RWPE1 (cell line): ENCODE measurements at places on chromosomes 5 and 9.

DNA sequence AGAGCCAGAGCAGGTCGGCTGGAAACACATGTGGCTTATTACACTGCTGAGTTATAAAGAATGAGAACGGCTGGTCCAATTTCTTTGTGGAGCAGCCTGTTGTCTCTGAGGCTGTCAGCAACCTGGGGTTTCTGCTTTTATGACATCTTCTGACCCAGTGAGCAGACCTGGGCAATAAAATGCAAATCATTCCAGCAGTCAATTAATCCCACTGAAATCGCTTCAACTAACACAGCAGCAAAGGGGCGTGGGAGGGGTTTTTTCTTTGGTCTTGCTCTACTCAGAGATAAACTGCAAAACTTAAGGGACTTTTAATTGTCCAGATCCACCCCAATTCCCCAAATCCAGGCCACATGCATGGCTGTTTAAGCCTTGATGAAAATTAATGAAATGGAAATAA lies 215.7 kb downstream of the SLIT3 start:
- DNase-seq, result no peak

- no peak for DNase-seq
These were observed 118.7 kb upstream of the SNX2 start for GRCh38 chr5:122656160-122656559.

GRCh38 chr9:115367780-115368525 lies 250.0 kb upstream of the TNC start:
- no peak for DNase-seq

GRCh38 chr5:162721125-162721524 lies 653.6 kb downstream of the GABRG2 start:
- no peak for DNase-seq

GRCh38 chr5:133667217-133667616 lies 54.9 kb upstream of the FSTL4 start:
- no peak for DNase-seq

GRCh38 chr5:15693382-15693728 lies 193.4 kb downstream of the FBXL7 start:
- no peak for DNase-seq

DNA sequence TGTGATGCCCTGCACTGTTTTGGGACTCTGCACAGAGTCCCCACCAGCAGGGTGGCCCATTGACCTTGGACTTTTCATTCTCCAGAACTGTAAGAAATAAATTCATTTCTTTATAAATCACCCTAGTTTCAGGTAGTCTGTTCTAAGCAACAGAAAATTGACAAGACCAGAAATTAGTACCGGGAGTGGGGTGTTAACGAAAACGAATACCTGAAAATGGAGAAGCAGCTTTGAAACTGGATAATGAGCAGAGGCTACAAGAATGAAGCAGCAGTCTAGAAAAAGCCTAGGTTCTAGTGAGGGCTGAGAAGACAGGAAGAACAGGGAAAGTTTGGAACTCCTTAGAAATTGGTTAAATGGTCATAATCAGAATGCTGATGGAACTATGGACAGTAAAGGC lies 2.1 kb upstream of the MCC start:
- no peak for DNase-seq

DNA sequence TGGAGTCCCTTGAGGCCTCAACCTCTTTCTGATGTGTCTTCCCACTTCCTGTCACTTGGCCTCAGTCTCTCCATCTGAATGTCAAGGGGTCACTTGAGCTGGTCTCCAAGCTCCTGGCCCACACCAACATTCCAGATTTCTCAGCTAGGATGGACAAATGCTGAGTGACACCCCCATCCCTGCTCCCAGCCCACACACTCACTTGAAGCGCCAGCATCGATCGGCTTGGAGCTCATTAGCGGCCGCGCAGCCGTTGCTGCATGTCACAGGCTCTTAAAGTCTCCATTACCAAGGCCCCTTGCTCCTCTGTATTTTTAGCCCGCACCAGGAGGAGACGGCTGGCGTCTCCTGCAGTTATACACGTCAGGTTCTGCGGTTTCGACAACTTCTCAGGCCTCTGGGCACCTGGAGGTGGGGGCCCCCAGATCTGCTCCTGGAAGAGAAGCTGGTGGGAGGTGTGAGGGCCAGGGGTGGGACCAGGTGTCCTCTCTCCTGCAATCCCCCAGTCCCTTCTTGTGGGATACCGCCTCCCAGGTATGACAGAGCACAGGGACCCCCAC lies 33.4 kb upstream of the ARAP3 start:
- DNase-seq, result no peak

GRCh38 chr9:14175778-14176177 lies 138.2 kb downstream of the NFIB start:
- no peak for DNase-seq

DNA sequence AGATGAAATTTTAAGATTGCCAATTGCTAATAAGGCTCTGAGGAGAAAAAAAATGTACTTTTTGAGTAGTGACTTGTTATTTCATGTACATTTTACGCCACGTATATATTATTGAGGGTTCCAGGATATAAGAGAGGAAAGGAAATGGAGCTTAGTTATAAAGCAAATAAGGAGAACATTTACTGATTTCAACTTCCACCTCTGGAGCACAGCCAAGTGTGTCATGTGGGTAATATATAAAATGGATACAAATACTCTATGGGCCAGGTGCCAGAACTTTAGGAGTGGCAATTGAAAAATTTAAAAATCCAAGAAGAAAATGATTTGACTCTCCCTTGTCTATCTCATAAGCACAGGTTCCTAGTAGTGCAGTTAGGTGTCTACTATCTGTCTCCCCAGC lies 45.0 kb upstream of the VLDLR start:
- DNase-seq, result no peak

- no peak for DNase-seq
These were observed 126.6 kb downstream of the NSG2 start for GRCh38 chr5:174172152-174172551.

DNA sequence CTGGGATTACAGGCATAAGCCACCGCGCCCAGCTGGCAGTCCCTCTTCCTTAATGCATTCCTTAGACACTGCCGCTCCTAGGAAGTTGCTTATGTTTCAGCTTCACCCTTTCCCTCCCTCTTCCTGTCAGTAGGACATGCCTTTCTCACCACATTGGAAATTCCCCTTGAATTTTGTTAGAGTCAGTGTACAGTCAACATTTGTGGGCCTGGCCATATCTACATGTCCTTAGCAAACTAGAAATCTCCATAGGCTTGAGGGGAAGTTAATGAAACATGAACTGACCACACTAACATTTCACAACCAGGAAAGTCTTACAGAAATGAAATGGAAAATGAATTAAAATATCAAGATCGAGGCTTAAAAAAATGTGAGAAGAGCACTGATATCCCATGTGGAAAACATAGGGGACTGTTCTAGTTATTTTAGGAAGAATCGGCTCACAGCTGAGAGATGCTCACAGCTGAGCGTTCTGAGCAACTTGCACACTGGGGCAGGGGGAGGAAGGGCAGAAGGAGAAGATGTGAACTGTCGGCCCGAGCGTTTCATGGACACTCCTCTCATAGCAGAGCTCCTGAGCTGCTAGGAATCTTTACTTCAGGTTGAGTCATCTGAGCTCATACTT lies 21.1 kb upstream of the LVRN start:
- DNase-seq, result peak; percentile 36

DNA sequence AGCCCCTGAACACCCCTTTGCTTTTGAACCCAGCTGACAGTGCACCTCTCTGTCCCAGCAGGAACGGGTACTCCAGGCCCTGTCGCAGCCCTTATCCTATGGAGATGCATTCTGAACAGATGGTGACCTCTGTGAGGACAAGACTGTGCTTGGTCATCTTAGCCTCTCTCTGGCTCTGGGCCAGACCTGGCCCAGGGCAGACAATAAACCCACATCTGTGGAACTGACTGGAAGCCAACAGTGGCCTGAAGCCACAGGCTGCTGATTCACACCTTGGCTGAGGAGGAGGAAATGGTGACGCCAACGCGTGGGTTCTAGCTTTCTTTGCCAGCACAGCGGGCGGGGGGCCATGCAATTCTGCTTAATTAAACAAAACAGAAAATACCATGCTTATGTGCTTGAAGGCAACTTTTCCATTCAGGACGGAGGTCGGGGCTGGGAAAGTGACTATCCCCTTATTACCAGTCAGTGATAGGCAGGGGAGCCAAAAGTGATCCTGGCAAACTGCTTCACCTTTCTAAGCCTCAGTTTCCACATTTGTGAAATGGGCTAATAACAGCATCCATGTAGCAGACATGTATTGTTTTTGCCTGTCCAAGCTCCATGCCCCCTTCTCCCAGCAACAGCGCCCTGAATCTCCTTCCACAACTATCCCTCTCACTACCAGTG lies 10.8 kb downstream of the SH3PXD2B start:
- DNase-seq, result peak; percentile 86

DNA sequence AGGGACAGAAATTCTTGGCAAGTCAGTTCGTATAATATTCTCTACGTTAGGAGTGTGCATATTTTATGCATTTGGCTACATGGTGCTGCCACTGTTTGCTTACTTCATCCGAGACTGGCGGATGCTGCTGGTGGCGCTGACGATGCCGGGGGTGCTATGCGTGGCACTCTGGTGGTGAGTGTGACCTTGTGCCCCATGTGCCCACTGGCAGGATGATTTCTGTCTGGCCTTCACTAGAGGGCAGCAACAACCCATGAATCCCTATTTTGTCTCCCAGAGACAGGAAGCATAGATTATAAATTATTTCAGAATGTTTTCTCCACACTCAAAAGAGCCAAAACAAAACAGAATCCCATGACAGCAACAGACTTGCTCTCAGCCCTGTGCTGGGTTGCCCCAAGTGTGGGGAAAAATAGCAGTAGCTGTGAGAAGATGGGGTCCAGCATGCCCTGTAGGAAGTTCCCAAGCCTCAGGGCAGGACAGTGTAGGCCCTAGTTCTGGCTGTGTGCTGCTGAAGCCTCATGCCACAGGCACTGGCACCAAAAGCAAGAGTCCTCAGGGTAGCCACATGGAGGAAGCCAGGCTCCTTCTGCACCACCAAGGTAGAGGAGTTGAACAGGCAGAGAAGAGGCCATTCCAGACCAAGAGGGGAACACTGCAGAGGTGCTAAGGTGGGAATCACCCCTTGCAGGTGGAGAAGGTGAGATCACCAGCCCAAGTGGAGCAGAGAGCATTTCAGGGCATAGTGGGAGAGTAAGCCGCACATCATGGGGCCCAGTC lies 16.0 kb downstream of the SLC22A5 start:
- DNase-seq, result peak; percentile 88

DNA sequence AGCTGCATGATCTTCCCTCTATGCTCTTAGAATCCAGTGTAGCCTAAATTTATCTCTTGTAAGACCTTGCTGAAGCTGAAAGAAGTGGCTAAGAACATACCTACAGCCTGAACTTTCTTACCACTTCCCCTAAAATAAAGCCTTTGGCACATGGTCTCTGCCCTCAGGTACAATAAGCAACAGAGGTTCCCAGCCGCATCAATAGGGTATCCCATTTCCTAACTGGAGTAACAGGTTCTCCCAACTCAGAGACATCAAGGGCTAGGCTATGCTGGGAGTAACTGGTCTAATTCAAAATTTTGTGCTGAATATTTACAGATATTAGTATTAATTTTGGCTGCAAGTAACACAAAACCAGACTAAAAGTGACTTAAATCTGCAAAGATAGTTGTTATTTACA lies 335.8 kb upstream of the TRPC7 start:
- no peak for DNase-seq

- DNase-seq, result no peak
These were observed 522.4 kb upstream of the TLE4 start for GRCh38 chr9:79049371-79049770.
